Lower lobe of right lung (tissue), 2 donors: ENCODE measurements at places on chromosomes 3 and 15. TPM values are rescaled to one million over a fixed set of nuclear protein-coding genes. Genes with fewer than 3 reads are reported as not detected.

CALML4 gene
- 7.3 TPM for total RNA-seq

WNT7A gene
- 4.1 TPM for total RNA-seq

RTP1 gene
- not detected for total RNA-seq

SCN5A gene
- total RNA-seq, result 0.24 TPM

USP13 gene
- total RNA-seq, result 13.9 TPM

IQGAP1 gene
- 265 TPM for total RNA-seq

SLC22A14 gene
- not detected for total RNA-seq

DGKG gene
- total RNA-seq, result 5.7 TPM

PLOD2 gene
- 17.9 TPM for total RNA-seq

CELSR3 gene
- total RNA-seq, result 1.0 TPM

CPNE9 gene
- 0.44 TPM for total RNA-seq

RASL12 gene
- total RNA-seq, result 21.5 TPM

POMGNT2 gene
- 9.9 TPM for total RNA-seq

RPL39L gene
- 4.8 TPM for total RNA-seq

SCG5 gene
- 0.65 TPM for total RNA-seq

GOLGA8M gene
- 2.9 TPM for total RNA-seq

P2RY14 gene
- 5.7 TPM for total RNA-seq

SHISA5 gene
- total RNA-seq, result 187 TPM

IMPG2 gene
- total RNA-seq, result 0.21 TPM

GHSR gene
- not detected for total RNA-seq

SLC24A5 gene
- total RNA-seq, result not detected

HRG gene
- total RNA-seq, result not detected

KBTBD13 gene
- not detected for total RNA-seq

SOX14 gene
- not detected for total RNA-seq

SPESP1 gene
- 2.0 TPM for total RNA-seq

PTH1R gene
- 14.5 TPM for total RNA-seq

TRPM1 gene
- not detected for total RNA-seq

UQCC5 gene
- 16.3 TPM for total RNA-seq

GPR156 gene
- total RNA-seq, result 0.32 TPM

PLA2G4E gene
- 1.1 TPM for total RNA-seq
